CD4-positive, alpha-beta memory T cell (primary cell): ENCODE measurements at places on chromosomes 2 and 18. TPM values are rescaled to one million over a fixed set of nuclear protein-coding genes. Genes with fewer than 3 reads are reported as not detected.

DLX1 gene
- not detected for total RNA-seq

RBM44 gene
- total RNA-seq: 0.61 TPM

LPIN2 gene
- total RNA-seq: 95.4 TPM

CAPN14 gene
- 0.53 TPM for total RNA-seq

SPAST gene
- 22.5 TPM for total RNA-seq

SULT1C4 gene
- not detected for total RNA-seq
